NCI-H510A (cell line): ENCODE measurements at places on chromosomes 1 and 21.

DNA sequence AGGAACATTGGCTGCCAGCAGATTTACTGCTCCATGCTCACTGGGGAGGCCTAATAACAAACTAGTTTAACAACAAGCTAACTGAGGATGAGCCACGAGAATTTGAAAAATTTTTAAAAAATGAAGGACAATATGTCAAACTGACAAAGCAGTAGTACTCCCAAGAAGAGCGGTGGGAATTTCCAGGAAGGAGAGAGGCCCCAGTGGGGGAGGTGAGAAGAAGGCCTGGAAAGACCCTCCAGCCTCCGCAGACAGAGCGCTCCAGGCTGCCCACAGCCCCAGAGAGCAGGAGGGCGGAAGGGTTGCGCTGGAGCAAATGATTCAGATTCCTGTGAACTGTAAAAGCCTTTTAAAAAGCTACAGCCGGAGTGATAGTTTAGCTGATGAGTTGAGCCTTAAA, 78.5 kb downstream of the SIPA1L2 start:
- no peak for DNase-seq

- no peak for DNase-seq
Observed at GRCh38 chr1:193308438-193308837, 122.0 kb upstream of the B3GALT2 start.

- no peak for DNase-seq
Observed at GRCh38 chr1:91643431-91643830, 142.8 kb downstream of the CDC7 start.

DNA sequence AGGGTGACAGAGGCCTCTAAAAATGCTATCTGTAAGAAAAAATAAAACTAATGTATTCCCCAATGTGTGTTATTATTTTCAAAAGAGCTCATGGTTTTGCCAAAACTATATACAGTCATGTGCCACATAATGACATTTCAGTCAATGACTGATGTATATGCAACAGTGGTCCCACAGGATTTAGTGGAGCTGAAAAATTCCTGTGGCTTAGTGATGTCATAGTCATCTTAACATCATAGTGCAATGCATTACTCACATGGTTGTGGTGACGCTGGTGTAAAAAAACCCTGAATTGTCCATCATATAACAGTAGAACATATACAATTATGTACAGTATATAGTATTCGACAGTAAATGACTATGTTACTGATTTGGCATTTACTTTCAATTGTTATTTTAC, 172.4 kb downstream of the CACNA1E start:
- no peak for DNase-seq

- DNase-seq = peak; percentile 1
Observed at GRCh38 chr1:110750562-110750961, 75.8 kb upstream of the KCNA3 start.

- DNase-seq = no peak
Observed at GRCh38 chr21:31750843-31751242, 18.9 kb upstream of the SCAF4 start.

DNA sequence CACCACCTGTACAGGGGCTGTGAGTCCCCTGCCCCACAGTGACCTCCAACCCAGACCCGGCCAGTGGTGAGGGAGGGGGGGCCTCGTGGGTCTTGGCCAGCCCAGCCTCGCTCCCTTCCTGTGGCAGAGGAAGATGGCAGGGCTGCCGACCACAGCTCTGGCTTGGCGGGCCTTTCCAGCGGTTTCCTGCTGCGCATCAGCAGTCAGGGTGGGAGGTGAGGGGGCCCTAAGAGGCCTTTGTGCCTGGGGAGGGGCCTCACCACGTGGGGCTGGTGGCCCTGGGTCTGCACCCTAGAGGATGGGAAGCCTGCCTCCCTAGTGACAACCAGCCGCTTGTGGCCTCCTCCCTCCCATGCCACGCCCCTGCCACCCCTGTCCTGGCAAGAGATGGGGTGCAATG, 72.6 kb upstream of the ARHGEF16 start:
- no peak for DNase-seq

DNA sequence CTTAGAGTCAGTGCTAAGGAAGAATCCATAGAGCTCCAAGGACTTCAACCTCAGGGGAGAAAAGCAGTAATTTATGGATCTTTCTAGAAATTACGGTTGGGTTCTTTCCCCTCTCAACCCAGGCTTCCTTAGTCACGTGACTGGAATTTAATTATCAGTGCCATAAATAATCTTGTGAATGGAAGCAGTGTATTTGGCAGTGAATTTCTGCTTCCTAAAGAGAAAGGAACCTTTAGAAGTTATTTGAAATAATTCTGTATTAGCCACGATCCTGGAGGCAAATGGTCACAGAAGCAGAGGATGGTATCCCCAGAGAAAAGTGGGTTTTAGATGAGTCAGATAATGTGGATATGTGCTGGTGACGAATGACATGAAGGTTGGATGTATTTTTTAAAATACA, 89.6 kb downstream of the NFIA start:
- no peak for DNase-seq

DNA sequence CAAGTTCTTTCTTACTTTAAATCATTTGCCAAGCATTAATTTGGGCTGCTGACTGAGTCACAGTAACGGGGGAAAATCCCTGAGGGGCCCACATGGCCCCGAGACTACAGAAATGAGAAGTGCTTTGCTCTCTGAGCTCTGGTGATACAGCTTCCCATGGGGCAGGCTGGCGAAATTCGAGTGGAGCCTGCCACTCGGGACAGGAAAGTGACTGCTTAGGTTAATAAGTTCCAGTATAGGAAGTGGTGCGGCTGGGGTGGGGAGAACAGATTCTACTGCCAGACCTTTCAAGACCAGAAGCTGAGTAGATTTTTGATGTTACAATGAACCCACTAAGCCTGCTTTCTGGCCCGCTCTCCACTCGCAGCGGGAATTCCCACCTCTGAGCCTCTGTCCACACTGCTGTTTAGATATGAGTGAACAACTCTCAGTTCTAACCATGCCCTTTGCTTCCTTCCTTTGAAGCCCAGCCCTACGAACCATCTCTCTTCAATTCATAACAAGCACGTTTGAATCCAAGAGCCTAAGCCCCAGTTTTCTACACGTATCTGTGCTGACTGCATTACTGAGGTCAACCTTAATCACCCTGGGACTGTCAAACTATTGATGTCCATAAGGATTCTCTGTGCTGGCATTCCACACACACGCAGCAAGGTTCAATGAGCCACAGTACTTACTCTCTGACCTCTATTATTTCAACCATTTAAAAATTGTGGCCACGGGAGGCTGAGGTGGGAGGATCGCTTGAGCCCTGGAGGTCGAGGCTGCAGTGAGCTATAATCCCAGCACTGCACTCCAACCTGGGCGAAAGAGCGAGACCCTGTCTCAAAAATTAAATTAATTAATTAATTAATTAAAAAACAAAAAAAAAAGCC, 9.6 kb downstream of the ZBTB17 start:
- DNase-seq = no peak

- DNase-seq = no peak
Observed at GRCh38 chr1:93442008-93442666, 5.8 kb upstream of the FNBP1L start.

DNA sequence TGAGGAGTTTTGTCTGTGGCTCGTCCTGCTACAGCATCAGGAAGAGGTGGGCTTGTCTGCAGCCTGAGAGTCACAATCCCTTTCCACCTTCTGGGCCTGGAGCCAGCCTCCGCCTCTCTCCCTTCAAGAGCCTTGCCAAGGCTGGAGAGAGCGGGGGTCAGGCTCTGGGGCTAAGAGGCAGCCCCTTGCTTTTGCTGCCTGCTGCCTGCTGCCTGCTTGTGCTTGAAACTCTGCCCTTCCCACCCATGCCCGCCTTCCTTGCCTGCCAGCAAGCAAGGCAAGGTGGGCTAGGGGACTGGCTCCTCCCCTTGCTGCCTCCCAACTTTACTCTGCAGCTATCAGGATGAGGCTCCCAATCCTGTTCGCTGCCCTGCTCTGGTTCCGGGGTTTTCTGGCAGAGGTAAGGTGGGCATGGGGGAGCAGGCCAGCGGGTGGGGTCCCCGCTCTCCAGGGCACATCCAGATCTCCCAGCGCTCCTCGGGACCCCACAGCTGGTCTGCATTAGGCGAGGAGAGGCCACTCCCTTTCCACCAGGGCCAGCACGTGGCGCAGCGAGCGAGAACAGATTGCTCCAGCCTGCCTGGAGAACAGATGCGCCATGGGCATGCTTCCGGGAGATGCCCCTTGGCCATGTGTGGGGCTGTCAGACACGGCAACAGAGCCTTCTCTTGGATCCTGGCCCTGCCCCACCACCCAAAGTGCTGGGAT, 7.5 kb upstream of the PTPN7 start:
- no peak for DNase-seq

DNA sequence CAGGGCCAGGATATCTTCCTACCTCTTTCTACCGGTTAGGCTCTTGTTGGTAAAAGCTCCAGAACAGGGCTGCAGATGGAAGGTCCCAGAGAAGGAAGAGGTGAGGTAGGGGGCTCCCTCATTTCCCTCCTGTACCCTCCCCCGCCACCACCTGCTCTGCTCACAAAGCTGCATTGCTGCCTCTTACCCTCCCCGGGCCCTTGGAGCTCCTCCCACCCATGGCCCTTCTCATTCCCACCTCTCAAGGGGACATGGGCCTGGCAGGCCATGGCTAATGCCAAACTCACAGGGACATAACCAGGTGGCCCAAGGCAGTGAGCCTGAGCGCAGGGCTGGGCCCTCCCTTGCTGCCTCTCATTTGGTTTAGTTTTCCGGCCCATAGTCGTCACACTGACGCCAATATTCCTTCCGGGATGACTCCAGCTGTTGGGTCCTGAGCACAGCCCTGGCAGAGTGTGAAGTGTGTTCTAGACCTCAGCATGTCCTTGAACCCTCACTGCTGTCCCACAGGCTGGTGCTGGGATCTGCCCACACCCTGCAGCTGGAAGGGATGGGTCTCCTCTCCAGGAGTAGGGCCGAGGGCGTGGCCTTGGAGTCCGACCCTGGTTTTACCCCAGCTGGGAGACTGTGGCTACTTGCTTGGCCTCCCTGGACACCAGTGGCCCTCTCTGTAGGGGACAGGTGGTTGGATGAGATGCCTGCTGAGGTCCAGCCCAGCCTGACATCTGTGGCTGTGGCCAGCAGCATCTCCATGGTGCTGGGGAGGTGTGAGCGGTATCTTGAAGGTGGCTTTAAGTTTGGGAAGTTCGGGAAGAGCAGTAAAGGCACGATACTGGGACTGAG, 104.6 kb downstream of the ARHGEF10L start:
- DNase-seq = no peak

DNA sequence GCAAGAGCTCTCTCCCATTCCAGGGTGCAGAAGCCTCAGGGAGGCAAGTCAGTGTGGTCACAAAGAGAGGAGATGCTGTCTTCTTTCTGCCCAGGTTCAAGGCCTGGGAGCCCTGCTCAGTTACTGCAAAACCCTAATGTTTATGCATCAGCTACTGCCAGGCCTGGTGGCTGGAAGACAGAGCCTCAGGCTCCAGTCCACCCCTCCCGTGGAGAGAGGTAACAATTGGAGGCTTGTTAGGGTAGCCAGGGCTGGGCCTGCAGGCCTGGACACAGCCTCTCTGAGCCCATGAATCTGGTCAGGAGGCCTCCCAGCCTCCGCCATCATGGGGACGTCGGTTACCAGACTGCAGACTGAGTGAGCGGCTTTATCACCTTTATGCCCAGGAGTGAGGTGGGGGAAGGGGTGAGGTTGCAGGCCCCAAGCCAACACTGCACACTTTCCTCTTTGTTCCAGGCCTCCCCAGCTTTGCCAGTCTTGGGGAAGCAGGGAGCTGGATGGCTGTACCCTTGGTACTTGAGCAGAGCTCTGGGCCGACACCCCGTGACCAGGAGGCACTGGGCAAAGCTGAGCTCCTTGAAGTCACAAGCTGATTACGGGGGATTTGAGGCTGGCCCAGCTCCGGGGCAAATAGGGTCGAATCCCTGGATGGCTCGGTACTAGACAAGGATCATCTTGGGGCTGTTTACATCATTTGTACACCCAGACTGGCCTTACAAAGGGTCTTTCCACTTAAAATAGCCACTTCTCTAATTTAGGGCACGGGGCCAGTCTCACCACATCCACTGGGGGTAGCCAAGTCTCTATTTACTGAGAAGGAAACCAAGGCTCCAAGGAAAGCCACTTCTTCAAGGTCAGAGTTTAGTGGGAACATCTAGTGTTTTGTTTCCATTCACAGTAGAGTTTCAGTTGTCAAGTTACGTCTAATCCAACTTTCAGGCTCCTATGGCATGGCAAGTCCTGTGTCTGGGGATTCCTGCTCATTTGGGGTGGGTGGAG, 5.2 kb downstream of the SLC2A1 start:
- no peak for DNase-seq

GRCh38 chr1:241857131-241857530, 9.1 kb downstream of the EXO1 start:
- DNase-seq = no peak

- DNase-seq = no peak
Observed at GRCh38 chr1:112872551-112872962, 83.4 kb downstream of the SLC16A1 start.

DNA sequence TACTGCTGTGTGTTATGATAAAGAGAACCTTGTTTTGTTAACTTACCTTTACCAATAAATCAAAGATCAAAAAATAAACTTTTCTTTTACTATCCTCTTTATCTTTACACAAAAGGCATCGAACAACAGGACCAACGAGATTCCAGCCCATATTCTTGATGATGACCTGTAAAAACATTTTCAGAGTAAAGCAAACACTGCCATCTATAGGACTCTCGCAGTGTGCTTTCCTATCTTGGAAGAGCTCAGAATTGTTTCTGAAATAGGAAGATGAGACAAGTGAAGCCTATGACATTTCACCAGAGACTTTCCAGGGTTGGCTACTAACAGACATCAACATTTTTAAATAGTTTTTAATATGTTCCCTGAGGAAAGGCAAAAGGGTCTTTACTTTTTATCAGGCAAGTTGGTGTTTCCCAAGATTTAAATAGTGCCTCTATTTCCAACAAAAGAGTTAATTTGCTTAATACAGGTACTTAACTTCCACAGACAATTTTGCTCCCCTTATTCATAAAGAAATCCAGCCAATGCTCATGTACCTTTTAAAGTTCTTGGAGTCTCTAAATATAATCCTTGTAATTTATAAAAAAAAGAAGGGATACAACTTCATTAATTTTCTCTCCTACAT, 7.3 kb downstream of the GLMN start:
- peak; percentile 25 for DNase-seq
